RCC 7860 (cell line): ENCODE measurements at places on chromosomes 7 and 10.
A peak's percentile ranks its signal among the peaks of the same experiment; 100 is the strongest.

- no peak for DNase-seq
Measured at GRCh38 chr10:28903063-28903462, 225.7 kb downstream of the BAMBI start.

DNA sequence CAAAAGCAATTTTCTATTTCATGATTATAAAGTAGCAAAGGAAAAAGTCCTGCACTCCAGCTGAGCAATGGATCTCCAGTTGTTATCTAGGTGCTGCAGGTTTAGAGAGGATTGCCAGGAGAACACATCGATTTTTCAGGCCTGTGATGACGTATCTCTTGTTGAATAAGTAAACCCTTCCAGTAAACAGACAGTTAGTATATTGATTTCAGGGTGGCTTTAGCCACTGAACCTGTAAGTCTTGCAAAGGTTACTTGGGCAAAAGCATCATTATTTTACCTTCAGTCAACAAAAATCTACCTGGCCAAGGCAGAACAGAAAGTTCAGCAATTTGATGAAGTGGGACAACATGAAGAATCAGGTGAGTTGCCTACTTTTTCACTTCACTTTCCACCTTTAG is 12.3 kb downstream of the EGFR start:
- no peak for DNase-seq

GRCh38 chr10:31341552-31341951 is 22.5 kb downstream of the ZEB1 start:
- no peak for DNase-seq

GRCh38 chr7:151517601-151518104 is 2.0 kb downstream of the RHEB start:
- DNase-seq: no peak

DNA sequence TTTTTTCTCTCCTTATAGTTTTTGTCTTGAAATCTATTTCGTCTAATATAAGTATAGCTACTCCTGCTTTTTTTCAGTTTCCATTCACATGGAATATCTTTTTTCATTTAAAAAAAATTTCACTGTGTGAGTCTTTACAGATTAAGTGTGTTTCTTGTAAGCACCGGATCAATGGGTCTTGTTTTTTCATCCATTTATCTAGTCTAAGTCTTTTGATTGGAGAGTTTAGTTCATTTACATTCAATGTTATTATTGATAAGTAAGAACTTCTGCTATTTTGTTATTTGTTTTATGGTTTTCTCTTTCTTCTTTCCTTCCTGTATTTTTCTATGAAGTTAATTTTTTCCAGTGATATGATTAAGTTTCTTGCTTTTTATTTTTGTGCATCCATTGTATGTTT is 216.7 kb upstream of the CNTNAP2 start:
- DNase-seq: no peak

GRCh38 chr7:101094376-101094775 is 9.1 kb downstream of the TRIM56 start:
- DNase-seq: no peak

- DNase-seq: no peak
Measured at GRCh38 chr10:44966816-44967509, 7.4 kb downstream of the RASSF4 start.

- DNase-seq: no peak
Measured at GRCh38 chr10:94105226-94105625, 111.5 kb downstream of the PLCE1 start.

- DNase-seq: no peak
Measured at GRCh38 chr7:42479452-42479815, 242.4 kb upstream of the GLI3 start.

DNA sequence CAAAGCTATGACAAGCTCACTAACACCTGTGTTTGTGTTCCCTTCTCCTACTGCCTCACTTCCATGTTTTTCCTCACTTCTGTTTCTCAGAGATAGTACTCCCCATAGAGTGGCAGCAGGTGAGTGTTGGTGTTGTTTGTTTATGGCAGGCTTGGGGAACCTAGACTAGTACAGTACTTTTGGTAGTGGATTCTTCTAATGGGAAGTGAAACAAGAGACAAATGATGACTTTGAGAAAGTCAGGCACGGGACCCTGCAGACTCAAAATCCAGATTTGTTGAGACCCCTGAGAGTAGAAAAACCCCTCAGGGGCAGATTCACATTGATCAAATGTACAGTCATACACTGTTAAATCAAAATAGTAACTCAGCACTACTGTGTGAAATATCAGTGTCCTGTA is 6.4 kb upstream of the CFAP69 start:
- DNase-seq: no peak

- DNase-seq: no peak
Measured at GRCh38 chr10:49664006-49664841, 15.2 kb upstream of the C10orf53 start.

DNA sequence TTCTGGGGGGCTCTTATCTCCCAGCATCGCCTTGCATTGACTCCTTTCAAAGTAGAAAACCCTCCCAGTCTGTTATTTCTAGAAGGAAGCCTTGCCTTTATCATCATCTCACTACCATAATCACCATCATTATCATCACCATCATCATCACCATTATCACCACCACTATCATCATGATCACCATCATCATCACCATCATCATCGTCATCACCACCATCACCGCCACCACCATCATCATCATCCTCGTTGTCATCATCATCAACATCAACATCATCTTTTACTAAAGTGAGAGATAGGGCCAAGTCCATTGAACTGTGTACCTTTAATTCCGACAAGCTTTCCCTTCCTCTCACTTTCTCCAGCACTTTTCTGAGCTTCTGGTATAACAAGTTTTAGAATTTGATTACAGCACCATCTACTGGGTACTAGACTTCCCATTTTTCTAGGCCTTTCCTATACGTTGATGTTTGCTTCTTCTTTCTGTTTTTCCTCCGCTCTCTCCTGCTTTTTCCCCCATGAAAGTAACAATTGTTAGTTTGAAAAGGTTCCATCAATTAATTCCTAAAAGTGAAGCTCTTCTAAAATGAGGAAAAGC is 226.4 kb downstream of the BUB3 start:
- peak; percentile 21 for DNase-seq

DNA sequence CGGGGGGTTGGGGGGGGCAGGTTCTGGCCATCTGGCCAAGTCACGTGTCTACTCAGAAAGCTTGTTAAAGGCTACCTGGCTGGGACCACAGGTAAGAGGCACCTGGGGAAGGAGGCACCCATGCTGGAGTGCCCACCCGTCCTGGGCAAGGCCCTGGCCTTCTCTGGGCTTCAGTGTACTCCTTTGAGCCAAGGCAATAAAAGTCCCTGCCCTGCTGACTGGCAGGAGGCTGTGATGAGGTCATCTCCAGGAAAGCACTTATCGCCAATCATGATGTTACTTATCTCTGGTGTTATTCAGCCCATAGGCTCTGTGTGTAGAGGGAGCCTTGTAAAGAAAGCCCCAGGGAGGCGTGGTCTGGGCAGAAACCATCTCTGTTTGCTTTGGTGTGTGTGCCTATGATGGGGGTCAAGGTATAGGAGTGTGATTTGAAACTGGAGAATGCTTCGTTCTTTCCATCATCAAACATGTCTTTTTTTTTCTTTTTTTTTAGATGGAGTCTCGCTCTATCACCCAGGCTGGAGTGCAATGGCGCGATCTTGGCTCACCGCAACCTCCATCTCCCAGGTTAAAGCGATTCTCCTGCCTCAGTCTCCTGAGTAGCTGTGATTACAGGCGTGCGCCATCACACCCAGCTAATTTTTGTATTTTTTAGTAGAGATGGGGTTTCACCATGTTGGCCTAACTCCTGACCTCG is 2.5 kb upstream of the CLDN4 start:
- DNase-seq: peak; percentile 97

DNA sequence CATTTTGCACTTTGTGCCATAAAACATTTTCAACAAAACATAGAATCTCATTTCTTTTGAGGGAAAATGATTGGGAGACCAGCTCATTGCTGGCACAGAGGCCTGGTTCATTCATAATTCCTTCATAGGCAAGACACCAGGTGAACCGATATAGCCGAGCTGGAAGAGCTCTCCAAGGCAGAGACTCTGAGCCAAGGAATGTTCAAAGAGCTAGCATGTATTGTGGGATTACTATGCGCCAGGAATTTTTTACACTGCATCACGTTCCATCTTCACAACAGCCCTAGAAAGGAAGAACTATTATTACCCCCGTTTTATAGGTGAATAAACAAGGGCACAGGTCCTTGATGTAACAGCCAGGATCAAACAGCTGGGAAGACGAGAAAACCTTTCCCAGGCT is 2.1 kb upstream of the IL6 start:
- DNase-seq: no peak

DNA sequence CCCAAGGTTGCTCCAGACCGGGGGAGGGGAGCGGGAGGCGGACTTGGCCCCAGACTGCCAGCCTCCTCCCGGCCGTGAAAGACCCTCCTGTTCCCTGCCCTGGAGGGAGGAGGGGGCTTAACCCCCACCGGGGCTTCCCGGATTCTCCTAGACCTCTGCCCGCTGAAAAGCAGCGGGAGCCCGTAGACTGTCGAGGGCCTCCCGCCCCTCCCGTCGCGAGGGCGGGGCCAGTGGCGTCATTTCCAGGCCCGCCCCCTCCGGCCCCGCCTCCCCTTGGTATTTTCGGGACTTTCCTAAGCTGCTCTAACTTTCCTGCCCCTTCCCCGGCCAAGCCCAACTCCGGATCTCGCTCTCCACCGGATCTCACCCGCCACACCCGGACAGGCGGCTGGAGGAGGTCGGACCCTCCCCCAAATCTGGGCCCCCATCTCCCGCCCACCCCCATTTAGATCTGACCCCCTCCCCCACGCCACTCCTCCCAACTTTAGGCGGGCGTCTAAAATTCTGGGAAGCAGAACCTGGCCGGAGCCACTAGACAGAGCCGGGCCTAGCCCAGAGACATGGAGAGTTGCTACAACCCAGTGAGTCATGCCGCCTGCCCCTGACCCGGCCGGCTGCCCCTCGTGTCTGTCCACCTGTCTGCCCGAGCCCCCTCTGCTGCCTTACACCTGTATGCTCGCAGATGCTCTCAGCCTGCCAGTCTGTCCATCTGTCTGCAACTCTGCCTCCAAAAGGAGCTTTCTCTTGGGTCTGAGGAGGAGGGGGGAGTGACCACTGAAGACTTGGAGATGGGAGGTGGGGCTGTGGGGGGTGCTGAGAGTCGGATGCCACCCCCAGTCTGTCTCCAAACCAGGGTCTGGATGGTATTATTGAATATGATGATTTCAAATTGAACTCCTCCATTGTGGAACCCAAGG is at the start of gene NFKB2:
Gene NFKB2 (plus strand): TSS at position 306 of the 917 bp plus-strand sequence. CDS start 255 bp downstream, at position 561.
- peak; percentile 71 for DNase-seq

- DNase-seq: no peak
Measured at GRCh38 chr10:69850440-69850839, 48.7 kb downstream of the COL13A1 start.

- no peak for DNase-seq
Measured at GRCh38 chr10:98257198-98257597, 10.8 kb downstream of the LOXL4 start.
